ENCODE measurements at places on chromosomes 5 and 9.

DNA sequence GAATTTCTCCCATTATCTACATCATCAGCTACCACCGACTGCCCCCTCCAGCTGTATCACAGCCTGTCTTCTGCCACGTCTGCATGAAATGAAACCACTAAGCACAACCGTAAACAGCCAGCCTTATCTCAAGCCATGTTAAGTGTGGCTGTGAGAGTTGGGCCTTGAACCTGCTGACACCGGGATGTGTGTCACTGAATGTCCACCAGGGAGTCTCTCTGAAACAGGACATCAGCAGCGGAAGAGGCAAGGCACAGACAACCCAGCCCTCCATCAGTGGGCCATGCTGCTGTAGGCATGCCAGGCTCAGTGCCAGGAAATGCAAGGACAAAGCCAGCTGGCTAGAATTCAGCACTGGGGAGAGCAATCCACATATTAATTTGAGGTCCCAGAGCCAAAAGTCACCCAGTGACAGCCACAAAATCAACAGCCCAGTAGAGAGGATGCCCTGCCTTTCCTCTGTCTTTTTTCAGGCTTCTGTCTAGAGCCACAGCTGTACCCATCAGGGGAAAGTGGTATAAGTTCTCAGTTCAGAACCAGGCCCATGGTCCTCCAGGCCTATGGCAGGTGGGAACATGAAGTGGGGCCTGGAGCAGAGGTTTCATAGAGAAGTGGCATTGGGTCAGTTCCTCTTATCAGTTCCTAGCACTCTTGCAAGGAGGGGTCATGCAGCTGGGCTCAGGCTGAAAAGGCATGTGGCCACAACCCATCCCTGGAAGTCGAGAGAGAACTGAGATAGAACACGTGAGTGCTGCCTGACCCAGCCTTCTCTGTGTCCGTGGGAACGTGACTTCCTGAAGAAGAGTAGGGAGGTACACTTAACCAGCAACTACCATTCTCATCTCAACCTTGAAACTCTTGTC lies 199.4 kb downstream of the ESM1 start:
- no peak for DNase-seq

- no peak for DNase-seq
Observed at GRCh38 chr5:42655982-42656650, 100.5 kb upstream of the CCDC152 start.

DNA sequence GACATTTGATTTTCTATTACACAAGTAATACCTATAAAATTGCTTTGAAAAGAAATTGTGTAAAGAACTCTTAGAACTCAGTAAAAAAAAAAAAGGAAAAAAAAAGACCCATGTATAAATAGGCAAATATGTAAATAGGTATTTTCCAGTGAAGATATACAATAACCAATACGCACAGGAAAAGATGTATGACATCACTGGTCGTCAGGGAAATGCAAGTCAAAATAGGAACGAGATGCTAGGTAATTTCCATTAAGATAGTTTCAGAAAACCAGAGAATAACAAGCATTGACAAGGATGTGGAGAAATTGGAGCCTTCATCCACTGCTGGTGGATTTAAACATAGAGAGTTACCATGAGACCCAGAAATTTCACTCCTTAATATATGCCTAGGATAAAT lies 708.8 kb downstream of the MTRR start:
- DNase-seq = no peak

GRCh38 chr5:72480841-72481240 lies 26.4 kb downstream of the ZNF366 start:
- no peak for DNase-seq

GRCh38 chr9:123087359-123087888 lies 54.0 kb downstream of the GPR21 start:
- DNase-seq = no peak

GRCh38 chr5:143245929-143246561 lies 157.4 kb downstream of the NR3C1 start:
- DNase-seq = peak; percentile 70

GRCh38 chr5:107951309-107951708 lies 280.6 kb upstream of the EFNA5 start:
- no peak for DNase-seq

DNA sequence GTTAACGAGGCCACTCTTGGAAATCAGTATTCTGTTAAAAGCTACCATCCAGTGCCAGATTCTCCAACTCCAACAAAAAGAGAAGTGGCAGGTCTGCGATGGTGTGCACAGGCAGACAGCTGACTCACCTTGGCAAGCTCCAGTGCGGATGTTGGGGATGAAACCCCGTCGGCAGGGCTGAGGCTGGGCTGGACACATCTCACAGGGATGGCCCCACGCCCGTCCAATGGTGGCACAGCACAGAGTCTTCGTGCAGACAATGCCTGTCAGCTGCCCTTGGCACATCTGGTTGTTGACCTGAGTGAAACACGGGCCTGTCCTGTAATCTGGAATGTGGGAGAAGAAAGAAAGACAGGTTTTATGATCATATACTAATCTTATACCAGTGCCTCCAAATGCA lies 73.4 kb downstream of the FBN2 start:
- no peak for DNase-seq

DNA sequence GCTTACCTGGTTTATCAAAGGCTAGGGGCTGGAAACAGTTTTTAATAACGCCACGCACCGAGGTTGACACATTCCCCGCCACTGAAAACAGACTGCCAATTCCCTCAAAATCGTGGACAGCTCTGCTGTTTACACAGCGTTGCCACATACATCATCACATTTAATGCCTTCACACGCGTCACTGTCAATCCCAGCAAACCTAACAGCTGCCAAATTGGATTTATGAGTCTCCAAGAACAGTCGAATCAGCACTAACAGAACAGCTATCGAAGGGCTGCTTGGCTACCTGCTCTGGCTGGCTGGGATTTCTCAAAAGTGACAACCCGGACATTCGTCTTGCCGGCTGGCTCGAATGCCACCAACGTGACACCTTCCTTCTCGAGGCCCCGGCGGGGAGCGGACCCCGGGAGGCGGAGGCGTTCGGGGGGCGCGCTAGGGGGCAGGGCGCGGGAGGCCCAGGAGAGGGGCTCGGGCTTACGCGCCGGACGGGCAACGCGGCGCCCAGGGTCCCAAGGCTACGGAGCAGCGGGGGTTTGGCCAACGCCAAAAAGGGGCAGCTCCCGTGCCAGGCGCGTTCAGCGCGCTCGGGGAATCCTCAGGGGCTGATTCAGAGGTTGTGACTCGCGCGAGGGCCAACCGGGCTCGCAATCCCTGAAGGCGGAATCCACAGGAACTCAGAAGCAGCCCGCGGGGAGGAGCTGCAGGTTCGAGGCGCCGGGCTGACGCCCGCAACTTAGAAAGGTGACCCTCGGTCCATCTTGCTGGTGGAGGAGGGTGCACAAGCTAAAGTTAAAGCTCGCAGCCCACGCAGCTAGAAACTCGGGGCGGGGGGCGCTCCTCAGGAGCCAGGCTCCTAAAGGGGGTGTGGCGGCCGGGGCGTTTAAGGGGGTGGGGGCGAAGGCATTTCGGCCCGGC lies 1.2 kb downstream of the CDC14B start:
- no peak for DNase-seq

GRCh38 chr5:153979028-153979783 lies 59.5 kb downstream of the FAM114A2 start:
- no peak for DNase-seq

DNA sequence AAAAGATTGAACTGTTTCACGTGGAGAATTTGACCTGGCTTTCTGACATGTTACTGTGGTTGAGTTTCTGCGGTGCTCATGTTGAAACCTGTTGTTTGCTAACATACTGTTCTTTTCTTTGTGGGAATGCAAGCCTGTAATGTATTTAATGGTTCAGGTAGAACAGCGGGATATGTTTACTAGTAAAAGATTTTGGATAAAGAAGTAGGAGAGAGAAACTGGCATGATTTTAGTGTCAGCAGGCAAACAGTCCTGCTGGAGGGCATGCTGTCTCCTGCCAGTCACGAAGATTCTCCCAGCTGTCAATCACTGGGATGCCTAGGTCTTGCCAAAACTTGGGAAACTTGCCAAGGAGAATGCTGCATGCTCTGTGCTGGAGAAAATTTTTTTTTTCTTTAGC lies 263.5 kb downstream of the TAF11L14 start:
- no peak for DNase-seq

- peak; percentile 98 for DNase-seq
Observed at GRCh38 chr5:134554319-134555222, 29.1 kb downstream of the JADE2 start.

DNA sequence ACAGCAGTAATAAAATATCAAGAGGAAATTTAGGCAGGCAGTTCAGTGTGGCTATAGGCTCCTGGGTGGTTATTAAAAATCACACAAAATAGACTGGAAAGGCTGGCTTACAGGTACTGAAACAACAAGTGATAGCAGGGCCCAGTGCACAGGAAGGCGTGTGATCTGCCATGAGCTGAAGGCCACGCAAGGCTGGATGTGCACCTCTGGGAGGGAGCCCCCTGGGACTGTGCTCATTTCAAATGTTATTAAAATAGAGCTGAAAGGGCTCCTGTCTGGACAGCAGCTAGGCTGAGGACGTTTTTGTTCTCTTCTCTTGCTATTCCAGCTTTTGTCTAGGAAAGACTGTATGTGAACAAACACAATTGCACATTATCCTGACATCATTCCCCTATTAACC lies 324.3 kb upstream of the RFX3 start:
- no peak for DNase-seq

GRCh38 chr9:126499911-126500599 lies 113.7 kb upstream of the LMX1B start:
- no peak for DNase-seq

DNA sequence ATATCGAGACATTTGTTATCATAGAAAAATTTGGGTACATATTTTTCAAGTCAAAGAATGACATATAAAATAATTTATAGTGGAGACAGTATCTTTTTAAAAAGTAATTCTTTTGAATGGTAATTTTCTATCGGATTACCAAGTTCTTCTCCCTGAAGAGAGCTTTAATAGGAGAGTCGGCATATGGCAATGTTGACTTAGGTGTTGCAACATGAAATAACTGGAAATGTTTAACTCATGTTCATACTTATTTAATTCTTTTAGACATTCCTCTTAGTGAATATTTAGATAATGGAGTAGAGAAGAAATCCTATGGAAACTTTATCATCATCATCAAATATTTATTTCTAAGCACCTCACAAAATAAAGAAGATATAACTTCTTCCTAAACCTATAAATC lies 118.2 kb upstream of the CTNND2 start:
- DNase-seq = no peak

DNA sequence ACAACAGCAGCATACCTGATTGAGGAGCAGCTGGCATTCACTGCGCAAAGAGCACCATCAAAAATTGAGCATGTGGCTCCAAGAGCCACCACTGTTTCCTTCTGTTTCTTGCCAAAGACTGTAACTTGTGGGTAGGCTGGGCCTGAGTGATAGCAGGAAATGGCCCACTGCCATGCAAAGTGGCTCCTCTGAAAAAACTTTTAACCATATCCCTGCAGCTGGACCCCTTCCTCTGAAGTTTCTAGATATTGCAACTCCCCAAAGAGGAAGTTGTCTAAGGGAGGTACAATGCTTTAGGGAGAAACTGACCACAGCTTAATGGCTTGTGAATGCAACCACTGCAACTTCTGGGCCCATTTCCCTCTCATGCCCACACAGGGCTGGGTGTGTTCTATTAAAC lies 355.4 kb upstream of the PDE4D start:
- no peak for DNase-seq

- DNase-seq = no peak
Observed at GRCh38 chr5:76688836-76689235, 27.1 kb upstream of the F2R start.

- no peak for DNase-seq
Observed at GRCh38 chr5:14101922-14102321, 41.2 kb upstream of the TRIO start.

DNA sequence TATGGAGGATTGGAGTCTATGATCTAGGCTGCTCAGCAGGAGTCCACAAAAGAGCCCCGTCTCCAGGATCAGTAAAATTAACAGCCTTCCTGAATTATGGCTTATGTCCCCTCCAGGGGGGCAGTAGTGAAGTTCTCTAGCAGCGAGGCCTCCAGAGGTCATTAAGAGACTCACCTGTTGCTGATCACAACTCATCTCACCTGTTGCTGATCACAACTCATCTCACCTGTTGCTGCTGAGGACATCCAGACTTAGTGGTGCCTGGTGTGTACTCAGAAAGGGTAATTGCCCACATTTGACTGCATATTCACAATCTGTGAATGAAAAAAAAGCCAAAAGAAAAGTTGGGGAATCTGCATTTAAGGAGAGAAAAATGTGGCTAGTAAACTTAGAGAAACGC lies 129.5 kb downstream of the SMARCA2 start:
- no peak for DNase-seq

- DNase-seq = no peak
Observed at GRCh38 chr9:109794361-109795012, 14.5 kb downstream of the PALM2AKAP2 start.

- DNase-seq = no peak
Observed at GRCh38 chr9:78806492-78807160, 509.7 kb downstream of the PSAT1 start.

DNA sequence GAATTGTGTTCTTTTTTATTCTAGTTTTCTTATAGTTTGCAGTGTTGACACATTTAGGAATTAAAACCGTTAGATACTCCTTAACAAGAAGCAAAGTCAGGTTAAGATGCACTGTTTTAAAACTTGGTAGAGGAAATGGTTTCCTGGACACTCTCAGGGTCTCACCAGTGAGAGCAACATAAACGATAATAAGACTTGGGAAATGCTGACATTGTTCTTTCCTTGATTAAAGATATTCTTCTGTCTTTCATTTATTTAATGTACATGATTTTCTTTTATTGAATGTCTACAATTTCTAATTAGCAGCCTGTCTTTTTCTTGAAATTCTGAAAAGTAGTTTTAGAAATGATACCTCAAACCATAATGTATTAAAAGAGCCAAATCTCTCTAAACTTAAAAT lies 707.9 kb upstream of the CHD1 start:
- DNase-seq = no peak

GRCh38 chr9:5443850-5444249 lies 6.1 kb upstream of the PLGRKT start:
- no peak for DNase-seq

DNA sequence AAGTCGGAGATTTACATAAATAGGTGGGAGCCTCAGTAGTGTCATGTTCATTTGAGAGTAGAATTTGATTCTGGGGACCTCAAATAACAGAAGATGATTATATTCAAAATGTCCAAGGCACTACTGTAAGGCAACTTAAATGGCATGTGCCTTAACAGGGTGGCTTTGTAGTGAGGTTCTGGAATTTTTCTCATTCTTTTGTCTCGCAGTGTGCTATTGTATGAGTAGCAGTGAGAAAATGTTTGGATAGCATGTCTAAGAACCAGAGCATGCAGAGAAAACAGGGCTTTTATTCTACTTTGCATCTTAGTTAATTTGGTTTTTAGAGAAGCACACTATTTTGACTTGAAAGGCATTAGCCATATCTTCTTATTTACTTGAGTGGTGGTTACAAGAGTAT lies 25.0 kb downstream of the MAST4 start:
- DNase-seq = no peak

- no peak for DNase-seq
Observed at GRCh38 chr9:135098400-135099105, 11.1 kb downstream of the OLFM1 start.

Measured in AG04449 (cell line).